ENCODE measurements at places on chromosomes 7 and 10.

- DNase-seq, result no peak
These were observed 52.8 kb upstream of the WAC start for GRCh38 chr10:28479927-28480627.

DNA sequence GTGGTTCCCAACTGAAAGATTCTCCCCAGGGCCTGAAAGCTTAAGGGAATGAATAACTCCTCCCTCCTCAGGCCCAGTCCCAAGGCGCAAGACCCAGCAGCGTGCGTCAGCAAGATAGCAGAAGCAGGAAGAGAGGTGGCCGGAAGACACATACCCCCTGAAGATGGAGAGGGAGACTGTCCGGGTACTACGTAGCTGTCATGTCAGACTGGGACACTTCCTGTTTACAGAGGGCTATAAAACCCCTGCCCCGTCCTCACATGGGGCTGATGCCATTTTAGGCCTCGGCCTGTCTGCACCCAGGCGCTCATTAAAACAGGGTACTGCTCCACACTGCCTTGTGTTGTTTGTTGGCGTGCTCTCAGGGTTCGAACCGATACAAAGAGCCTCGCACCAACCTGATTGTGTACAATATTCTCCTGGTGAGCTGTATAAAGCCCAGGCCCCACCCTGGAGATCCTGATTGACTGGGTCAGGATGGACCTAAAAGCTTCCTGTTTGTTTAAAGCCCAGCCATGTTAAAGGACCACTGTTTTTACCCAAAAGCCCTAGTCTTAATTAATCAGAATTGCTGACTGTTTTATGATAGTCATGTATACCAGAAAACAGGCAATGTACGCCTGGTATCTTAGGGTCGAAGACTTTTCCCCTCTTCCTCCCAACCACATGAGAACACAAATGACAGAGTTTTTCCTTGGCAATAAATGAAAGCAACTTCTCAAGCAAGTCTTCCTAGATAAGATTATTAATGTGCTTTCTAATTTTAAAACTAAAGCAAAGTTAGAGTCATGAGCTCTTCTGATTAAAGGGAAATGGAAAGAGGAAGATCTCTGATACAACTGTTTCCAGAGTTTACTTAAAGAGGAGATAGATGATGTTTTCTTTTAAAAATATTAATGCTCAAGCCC lies 251.5 kb downstream of the DOCK4 start:
- DNase-seq, result no peak

DNA sequence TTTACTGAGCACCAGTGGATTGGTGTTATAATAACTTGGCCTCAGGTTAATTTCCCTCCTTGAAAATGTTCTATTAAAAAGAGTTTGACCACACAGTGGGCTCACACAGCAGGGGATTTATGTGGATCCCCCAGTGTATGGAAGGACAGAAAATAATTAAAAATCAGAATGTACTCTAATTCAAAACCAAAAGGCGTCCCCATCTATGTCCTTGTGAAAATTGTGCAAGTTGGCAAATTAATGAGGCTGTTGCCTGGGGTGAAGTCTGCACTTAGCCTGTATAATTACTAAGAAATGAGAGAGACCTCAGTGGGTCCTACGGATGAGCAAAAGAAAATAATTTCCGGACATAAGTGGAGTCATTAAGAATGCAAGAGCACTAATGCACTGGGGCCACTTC lies 31.1 kb downstream of the PIK3CG start:
- no peak for DNase-seq

DNA sequence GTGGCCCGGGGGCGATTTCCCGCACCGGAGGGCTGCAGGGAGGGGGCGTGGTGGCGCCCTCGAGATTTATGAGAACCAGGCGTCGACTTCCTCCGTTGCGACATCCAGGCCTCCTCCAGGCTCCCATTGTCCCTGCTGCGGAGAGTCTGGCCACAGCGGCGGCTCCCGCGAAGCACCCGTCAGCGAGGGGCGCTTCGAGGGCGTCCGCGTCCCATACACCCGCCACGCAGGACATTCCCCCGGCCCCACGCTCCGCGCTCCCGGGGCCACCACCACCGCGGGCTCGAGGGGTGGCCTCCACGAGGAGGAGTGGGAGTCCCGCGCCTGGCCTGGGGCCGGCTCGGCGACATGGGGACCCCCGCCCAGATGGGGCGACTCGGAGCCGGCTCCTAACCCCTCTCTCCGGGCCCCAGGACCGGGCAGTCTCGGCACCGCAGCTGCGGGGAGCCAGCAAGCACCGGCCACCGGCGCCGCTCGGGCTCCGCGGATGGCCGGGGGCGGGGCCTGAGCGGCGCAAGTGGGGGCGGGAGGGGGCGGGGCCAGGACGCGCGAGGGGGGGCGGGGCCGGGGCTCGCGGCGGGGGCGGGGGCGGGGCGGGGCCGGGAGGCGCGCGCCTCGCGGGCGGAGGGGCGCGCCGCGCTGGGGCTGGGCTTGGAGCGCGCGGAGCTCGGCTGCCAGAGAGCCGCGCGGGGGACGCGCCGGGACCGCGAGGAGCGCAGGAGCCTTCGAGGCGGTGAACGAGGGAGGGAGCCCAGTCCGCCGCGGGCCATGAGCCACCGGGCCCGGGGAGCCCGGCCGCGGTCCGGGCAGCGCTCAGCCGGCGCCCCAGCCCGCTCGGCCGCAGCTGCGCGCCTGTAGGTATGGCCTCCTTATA lies at the start of gene SH2B2:
SH2B2 (plus strand) TSS at position 632 of the 874 bp plus-strand sequence. CDS start 13,683 bp downstream, outside the sequence.
- DNase-seq, result peak; percentile 79

DNA sequence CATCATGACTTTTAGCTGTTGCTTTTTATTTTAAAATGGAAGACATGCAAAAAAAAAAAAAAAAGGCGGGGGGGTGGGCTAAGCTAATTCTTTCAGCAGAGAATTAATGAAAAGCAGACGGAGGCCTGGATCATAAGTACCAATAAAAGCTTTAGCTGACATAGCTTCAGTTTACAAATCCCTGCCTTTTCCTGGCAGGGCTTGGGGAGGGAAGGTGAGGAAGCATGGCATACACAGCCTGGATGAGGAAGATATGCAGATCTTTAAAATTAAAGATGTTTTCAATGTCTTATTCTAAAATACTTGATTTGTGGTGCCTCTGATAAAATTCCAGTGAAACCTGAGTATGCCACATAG lies 57.0 kb downstream of the ICA1 start:
- no peak for DNase-seq

- no peak for DNase-seq
These were observed 901.9 kb downstream of the LRMDA start for GRCh38 chr10:76333326-76333725.

DNA sequence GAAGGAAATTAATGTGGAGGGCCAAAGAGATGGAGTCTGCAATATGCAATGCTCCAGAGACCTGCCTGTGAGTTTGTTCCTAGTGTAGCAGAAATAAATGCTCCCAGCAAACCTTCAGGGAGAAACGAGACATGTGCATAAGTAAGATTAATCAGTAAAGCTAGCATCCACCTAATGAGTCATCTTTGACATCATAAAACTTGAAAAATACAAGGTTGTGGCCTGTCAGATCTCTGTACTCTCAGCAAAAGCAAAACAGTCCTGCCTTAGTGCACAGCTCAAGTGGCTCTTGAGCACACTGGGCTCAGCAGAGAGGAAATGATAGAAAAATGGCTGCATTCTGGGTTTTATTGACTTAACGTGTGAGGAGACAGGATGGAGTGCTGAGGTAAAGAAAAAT lies 32.5 kb upstream of the ERCC6 start:
- DNase-seq, result no peak

GRCh38 chr10:103651783-103652476 lies 158.4 kb downstream of the NEURL1 start:
- DNase-seq, result no peak

DNA sequence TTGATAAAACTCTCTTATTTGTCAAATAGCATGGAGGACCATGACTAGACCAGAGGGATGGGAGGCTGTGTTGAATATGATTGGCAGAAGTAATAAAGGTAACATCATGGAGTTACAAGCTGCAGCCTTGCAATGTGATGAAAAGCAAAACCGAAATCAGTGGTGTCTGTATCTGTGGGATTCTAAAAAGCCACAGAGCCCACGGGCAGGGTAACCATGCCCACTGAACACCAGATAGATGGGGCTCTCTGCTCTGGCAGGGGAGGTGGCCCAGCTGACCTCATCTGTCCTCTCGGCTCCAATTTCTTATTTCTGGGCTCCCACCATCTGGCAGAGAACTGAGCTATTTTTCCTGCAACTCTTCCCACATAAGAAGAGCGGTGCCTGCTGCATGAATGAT lies 1072.2 kb downstream of the GATA3 start:
- DNase-seq, result no peak

DNA sequence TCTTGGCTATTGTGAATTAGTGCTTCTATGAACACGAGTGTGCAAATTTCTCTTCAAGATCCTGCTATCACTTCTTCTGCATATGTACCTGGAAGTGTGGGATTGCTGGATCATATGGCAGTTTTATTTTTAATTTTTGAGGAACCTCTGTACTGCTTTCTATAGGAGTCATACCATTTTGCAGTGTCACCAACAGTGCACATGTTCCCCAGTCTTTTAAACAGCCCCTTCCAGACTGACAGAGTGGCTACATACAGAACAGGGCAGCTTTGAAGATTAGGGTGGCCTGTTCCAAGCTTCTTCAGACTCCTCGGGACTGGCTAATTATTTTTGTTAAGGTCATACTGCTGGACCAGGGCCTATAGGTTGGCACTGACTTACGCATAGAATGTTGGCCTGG lies 82.9 kb downstream of the AUTS2 start:
- DNase-seq, result no peak

DNA sequence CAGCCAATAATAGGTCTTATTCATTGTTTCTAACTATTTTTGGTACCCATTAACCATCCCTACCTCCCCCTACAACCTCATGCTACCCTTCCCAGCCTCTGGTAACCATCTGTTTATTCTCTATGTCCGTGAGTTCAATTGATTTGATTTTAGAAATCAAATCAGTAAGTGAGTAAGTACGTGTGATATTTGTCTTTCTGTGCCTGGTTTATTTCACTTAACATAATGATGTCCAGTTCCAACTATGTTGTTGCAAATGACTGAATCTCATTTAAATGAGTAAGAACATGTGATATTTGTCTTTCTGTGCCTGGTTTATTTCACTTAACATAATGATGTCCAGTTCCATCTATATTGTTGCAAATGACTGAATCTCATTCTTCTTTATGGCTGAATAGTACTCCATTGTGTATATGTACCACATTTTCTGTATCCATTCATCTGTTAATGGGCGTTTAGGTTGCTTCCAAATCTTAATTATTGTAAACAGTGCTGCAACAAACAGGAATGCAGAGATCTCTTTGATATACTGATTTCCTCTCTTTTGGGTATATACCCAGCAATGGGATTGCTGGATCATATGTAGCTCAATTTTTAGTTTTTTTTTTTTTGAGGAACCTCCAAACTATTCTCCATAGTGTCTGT lies 49.7 kb upstream of the BICC1 start:
- no peak for DNase-seq

DNA sequence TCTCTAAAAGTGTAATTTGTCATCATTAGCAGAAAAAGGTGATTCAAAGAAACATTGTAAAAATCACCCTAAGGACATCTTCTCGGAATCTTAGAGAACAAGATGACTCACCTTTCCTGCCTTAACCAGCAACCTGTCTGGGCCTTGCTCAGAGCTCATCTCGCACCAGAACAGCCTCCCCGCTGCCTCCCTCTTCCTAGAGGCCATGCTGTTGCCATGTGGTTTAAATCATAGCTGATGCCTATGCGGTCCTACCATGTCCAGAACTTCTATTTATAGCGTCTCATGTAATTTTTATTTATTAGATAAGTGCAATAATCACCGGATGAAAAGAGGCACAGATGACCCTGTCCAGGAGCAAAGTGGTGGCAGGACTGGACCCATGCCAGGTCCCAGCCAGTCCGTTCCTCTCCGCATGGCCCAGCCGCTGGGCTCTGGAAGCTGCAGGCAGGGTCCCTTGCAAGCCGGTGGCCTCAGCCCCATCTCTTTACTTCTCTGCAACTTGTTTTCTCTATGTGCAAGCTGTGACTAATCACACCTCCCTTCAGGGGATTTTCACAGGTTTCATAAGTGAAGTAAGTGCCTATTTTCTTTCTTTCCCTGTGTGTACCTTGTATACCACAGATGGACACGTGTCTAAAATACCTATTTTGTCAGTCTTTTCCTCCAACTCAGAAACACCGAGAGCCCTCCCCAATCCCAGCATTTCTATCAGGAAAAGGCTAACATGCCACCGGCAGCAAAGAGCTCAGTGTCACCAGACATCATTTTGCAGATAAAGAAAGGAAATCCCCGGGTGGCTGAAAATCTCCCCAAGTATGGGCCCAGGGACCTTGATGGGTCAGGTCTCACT lies 27.1 kb downstream of the KLF6 start:
- no peak for DNase-seq

GRCh38 chr10:79434821-79435251 lies 10.6 kb downstream of the ZCCHC24 start:
- DNase-seq, result no peak

- no peak for DNase-seq
These were observed 12.1 kb downstream of the AVL9 start for GRCh38 chr7:32507414-32507813.

DNA sequence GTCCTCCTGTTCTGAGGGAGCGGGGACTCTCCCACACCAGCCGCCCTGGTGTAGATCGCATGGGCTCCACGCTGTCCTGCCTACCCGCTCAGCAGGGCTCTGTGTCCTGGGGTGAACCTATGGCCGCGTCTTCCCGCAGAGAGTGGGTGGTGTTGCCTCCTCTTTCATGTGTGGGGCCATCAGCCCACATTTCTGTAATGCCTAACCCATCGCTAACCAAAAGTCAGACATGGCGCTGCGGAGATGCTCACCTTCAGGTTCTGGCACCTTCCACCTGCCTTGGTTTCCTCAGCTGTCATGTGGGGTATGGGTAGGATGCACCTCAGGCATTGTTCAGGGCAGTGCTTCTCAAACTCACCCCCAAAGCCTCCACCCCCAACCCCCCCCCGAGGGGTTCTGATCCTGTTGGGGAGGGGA lies 50.5 kb upstream of the CAMK2B start:
- no peak for DNase-seq

DNA sequence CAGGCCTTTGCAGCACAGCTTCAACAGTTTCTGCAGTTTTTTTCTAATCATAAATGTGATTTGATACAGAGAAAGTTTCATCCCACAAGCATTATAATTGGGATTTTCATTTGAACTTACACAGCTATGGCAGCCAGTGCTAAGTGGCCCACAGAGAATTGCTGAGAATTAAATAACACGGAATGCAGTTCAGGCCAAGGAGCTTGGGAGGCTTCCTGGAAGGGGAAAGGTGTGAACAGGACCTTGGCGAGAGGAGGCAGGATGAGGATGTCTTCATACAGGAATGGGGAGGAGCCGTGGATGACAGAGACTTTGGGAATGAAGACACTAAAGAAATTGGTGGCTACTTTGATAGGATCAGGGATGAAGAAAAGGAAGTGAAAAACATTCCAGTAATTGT lies 95.3 kb downstream of the ZNF22 start:
- DNase-seq, result no peak

- DNase-seq, result no peak
These were observed 122.6 kb downstream of the HBP1 start for GRCh38 chr7:107291434-107291833.

Data from body of pancreas (tissue), 4 donors.